Thoracic aorta (tissue), 2 donors: ENCODE measurements at places on chromosomes 7 and 10.

GRCh38 chr7:128206747-128207500 is 34.2 kb upstream of the LEP start:
- H3K4me1 ChIP-seq, result no peaks in the 10 kb centered on the region
- H3K27me3 ChIP-seq, result peaks cover 6% of the 10 kb centered on the region
- no peaks in the 10 kb centered on the region for H3K36me3 ChIP-seq
- DNase-seq, result no peak
- no peak overlapping the region for H3K4me3 ChIP-seq

GRCh38 chr7:84490661-84491060 is 296.1 kb upstream of the SEMA3A start:
- H3K4me1 ChIP-seq, result no peaks in the 10 kb centered on the region
- H3K4me3 ChIP-seq, result no peak overlapping the region
- no peak for DNase-seq
- H3K27ac ChIP-seq, result no peak overlapping the region

DNA sequence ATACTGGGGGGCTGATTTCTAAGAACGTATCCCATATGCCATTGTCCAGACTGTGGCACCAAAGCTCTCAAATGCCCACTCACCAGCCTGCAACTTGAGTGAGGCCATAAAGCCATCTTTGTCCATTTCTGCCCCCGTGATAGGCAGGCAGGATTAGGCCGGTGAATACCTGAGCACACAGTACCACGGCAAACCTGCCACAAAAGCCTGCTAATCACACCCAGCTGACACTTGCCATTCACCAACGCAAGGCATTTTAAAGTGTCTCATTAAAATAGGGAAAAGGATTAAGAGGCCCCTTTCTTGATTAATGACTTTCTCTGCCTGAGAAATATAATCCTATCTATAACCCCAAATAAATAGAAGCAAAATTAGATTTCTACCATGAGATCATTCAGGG is 111.4 kb upstream of the NANOS1 start:
- no peaks in the 10 kb centered on the region for H3K36me3 ChIP-seq
- no peak overlapping the region for H3K27ac ChIP-seq
- peaks cover under 1% of the 10 kb centered on the region for H3K4me1 ChIP-seq
- DNase-seq, result no peak

GRCh38 chr7:158966780-158967390 is 110.5 kb downstream of the DYNC2I1 start:
- no peak for DNase-seq
- H3K36me3 ChIP-seq, result no peaks in the 10 kb centered on the region
- no peaks in the 10 kb centered on the region for H3K27me3 ChIP-seq
- no peak overlapping the region for H3K4me3 ChIP-seq
- no peak overlapping the region for H3K27ac ChIP-seq
